ENCODE measurements at places on chromosomes 2 and 18. TPM values are rescaled to one million over a fixed set of nuclear protein-coding genes. Genes with fewer than 3 reads are reported as not detected.

COL4A4 gene
- 0.94 TPM for total RNA-seq

HES6 gene
- 94.5 TPM for total RNA-seq

TTC39C gene
- total RNA-seq = 46.6 TPM

PRSS56 gene
- total RNA-seq = not detected

ACKR3 gene
- 12.5 TPM for total RNA-seq

CRYGC gene
- total RNA-seq = not detected

TXNDC9 gene
- total RNA-seq = 55.7 TPM

GAREM2 gene
- 11.9 TPM for total RNA-seq

CCDC142 gene
- 76.4 TPM for total RNA-seq

LHCGR gene
- not detected for total RNA-seq

ZNF521 gene
- 20.0 TPM for total RNA-seq

AQP12B gene
- not detected for total RNA-seq

AGXT gene
- total RNA-seq = not detected

CFC1 gene
- total RNA-seq = not detected

DSG1 gene
- not detected for total RNA-seq

PTH2R gene
- total RNA-seq = 2.8 TPM

TLX2 gene
- total RNA-seq = not detected

PPIL3 gene
- total RNA-seq = 49.8 TPM

HOXD12 gene
- not detected for total RNA-seq

GALNT3 gene
- total RNA-seq = 7.8 TPM

C2orf78 gene
- total RNA-seq = not detected

ING5 gene
- 47.9 TPM for total RNA-seq

TUBB8B gene
- total RNA-seq = not detected

MC5R gene
- 5.0 TPM for total RNA-seq

ABCA12 gene
- 0.63 TPM for total RNA-seq

FAM110C gene
- 2.8 TPM for total RNA-seq

UGT1A1 gene
- not detected for total RNA-seq

MZT2B gene
- total RNA-seq = 67.0 TPM

MREG gene
- 2.8 TPM for total RNA-seq

CLEC4F gene
- not detected for total RNA-seq

VRK2 gene
- total RNA-seq = 6.6 TPM

BOK gene
- total RNA-seq = 19.4 TPM

ANKRD62 gene
- total RNA-seq = 0.63 TPM

AQP4 gene
- total RNA-seq = 57.9 TPM

ADAM23 gene
- total RNA-seq = 37.2 TPM

POTEI gene
- total RNA-seq = 0.31 TPM

PAIP2B gene
- 14.1 TPM for total RNA-seq

HRH4 gene
- total RNA-seq = not detected

E2F6 gene
- total RNA-seq = 13.5 TPM

MGAT4A gene
- total RNA-seq = 36.0 TPM

WNT10A gene
- not detected for total RNA-seq

KIF5C gene
- total RNA-seq = 398 TPM

UGT1A10 gene
- not detected for total RNA-seq

CCL20 gene
- total RNA-seq = not detected

All from parietal lobe (tissue), 2 donors.